ENCODE measurements at places on chromosomes 2 and 18. TPM values are rescaled to one million over a fixed set of nuclear protein-coding genes. Genes with fewer than 3 reads are reported as not detected.

The SIGLEC15 gene
- not detected for total RNA-seq

The SERPINB4 gene
- total RNA-seq = not detected

The ITGB1BP1 gene
- total RNA-seq = 46.5 TPM

- no peak for DNase-seq
Observed at GRCh38 chr2:36513661-36514060, 84.3 kb downstream of the FEZ2 start.

Measured in T-cell (primary cell).